Muscle of leg (tissue), 16 donors: ENCODE measurements at places on chromosomes 7 and 10.
A peak's percentile ranks its signal among the peaks of the same experiment; 100 is the strongest.

DNA sequence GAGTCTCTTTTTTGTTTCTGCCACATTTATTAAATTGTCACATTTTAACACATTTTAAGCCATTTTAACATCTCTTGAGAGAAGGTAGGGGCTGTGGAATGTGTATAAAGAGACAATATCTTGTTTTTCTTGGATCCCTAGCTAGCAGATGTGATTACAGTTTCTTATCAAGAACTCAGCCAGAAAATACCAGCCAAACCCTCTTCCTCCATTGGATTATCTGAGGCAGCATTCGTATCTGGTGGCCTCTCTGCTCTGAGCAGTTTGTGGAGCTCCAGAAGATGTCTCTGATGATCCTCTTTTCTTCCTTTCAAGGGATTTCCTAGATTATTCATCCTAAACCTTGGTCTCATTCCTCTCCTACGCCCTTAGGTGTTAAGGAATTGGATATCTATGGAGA, 35.3 kb upstream of the PFKFB3 start:
- no peak for DNase-seq

DNA sequence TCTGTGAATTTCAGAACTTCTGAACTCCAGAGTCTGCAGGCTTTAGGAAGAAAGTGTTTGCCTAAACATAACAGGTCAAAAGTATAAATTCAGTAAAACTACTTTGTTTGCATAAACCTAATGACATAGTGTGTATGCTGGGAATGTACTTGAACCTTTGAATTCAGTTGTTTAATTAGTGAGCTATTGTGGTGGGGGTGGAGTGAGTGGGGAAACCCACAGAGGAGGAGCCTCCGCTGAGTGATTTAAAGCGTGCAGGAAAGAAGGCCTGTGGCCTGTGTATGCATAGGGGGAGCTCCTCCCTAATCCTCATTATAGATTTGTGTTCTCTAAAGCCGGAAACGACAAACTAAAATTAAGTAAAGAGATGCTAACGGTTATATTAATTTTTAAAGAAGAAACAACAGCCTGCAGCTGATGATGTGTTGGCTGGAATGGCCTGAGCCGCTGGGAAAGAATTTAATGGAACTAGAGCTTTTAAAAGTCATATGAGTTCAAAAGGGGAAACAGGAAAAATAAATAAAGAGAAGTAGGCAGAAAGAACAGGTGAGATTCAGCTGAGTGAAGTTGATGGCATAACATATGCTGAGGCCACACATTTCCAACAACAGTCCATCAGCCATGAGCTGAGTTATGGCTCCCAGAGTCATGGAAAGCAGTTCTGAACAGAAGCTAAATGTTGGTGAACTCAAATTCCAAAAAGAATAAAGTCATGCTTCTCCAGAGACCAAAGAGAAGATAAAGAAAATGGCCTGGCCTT, 595.0 kb downstream of the GRM8 start:
- no peak for DNase-seq

- no peak for DNase-seq
Observed at GRCh38 chr7:151349507-151349853, 7.9 kb downstream of the NUB1 start.

- DNase-seq, result no peak
Observed at GRCh38 chr7:8035647-8036518, 67.3 kb downstream of the GLCCI1 start.

GRCh38 chr7:44618753-44619152, 12.3 kb downstream of the OGDH start:
- DNase-seq, result no peak

DNA sequence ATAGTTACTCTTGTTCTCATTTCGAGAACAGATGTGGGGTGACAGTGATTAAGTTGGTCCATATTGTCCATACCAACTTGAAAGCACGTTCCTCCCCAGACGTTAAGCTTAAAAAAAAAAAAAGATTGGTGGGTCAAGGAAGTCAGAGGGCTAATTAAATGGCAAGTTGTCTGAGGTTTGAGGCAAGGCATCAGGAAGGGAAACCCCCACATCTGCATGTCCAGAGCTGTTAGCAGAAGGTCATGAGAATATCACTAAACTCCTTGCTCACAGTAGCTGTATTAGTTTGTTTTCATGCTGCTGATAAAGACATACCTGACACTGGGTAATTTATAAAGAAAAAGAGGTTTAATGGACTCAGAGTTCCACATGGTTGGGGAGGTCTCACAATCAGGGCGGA, 415.6 kb upstream of the FZD8 start:
- DNase-seq, result no peak

DNA sequence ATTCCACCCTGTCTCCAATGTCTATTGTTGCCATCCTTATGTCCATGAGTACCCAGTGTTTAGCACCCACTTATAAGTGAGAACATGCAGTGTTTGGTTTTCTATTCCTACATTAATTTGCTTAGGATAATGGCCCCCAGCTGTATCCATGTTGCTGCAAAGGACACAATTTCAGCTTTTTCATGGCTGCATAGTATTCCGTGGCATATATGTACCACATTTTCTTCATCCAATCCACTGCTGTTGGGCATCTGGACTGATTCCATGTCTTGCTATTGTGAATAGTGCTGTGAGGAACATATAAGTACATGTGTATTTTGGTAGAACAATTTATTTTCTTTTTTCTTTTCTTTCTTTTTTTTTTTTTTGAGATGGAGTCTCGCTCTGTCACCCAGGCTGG, 68.2 kb downstream of the TMEM178B start:
- no peak for DNase-seq

DNA sequence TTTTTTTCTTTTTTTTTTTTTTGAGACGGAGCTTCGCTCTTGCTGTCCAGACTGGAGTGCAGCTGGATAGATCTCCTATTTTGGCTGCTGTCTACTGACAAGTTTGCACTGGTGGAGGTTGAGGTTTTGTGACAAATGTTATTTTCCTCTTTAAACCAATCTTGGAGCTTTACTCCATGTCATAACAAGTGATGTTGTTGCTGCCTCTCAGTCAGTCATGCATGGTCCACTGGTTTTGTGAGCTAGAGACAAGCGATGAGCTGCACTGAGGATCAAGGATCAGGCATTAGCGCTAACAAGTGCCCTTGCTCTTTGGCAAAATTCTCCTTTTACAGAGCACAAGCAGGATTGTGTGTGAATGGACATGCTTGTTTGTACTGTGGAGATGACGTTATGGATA, 805 bp upstream of the WDFY4 start:
- DNase-seq, result no peak

DNA sequence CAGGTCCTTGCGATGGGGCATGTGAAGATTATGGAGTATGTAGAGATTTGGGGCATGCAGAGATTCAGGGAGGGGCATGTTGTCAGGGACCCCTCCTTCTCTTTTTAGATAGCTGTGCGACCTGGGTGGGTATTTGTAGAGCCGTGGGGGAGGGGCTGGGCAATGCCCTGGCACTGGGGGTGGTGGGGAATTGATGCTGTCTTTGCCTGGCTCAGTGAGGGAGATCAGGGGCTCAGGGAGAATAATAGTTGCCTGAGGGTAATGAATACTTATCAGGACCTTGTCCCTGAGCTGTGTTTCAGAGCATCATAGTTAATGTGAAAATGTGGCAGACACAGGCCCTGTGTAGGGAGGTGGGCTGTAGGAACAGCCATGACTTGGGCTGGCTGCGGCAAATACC, 3.5 kb downstream of the RAMP3 start:
- DNase-seq, result no peak

- no peak for DNase-seq
Observed at GRCh38 chr7:132950725-132951124, 131.2 kb downstream of the CHCHD3 start.

DNA sequence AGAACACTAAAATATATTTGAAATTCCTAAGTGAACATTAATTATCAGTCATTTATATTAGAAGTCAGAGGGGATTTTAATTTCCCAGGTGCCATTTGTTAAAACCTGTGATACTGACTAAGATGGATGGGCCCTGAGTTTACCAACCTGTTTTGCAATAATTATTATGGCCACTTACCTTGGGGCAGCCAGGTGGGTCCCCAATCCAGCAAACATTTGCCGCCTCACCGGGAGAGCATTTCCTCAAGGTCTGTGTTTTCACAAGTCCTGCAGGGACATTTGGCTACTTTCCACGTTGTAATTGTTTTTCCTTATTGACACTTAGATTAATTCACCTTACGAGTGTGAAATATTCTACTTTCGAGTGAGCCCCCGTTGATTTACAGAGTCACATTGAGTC, 251.2 kb upstream of the PPP2R2D start:
- DNase-seq, result no peak

DNA sequence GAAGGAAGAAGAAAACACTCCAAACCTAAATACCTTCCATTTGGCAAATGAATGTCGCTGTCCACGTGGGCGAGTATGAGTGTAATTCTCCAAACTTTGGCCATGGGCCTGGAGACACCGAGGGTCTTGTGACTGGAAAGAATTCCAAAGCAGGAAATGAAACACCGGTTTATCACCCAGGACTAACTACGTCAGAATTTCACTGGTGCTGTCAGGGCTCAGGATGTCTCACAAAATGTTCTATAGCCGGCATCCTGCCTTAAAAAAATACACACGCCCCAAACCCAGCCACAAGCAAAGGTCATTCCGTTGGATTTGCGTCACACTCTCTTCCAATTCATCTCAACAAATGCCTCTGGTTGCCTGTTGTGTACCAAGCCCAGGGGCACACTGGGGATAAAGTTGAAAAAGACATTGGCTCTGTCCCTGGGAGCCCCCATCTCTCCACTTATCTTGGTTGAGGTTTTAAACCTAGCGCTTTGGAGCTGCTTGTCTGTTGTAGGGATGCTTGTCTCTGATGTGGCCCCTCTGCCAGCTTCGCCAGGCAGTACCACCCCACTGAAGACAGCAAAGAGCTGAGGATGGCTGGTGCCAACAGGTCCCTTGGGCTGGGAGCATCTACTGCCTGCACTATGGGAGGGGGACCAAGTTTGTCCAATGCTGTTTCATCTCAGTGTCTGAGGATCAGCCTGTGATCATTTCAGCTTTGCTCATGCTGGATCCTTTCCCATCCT, 31.2 kb downstream of the GSTO2 start:
- DNase-seq, result peak; percentile 91

DNA sequence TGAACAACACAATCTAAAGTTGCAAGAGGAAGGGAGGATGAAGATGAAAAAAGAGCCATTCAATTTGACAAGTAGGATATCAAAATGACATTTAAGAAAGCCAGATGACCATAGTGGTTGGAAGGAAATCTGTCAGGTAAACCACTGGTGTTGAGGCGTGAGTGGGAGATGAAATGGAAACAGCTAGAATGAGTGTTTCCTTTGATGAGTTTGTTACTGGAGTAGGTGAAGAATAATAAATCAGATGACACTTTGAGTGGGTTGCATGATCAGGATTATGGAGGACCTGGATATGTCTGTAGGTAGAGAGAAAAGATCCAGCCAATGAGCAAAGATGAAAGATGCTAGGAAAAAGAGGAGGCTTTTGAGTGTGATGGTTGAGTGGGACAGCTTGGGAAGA, 33.1 kb downstream of the AKR1B1 start:
- no peak for DNase-seq

- DNase-seq, result peak; percentile 93
Observed at GRCh38 chr10:119199231-119199992, 8.0 kb upstream of the GRK5 start.

- no peak for DNase-seq
Observed at GRCh38 chr7:4667776-4668509, 14.2 kb upstream of the FOXK1 start.

GRCh38 chr10:42491001-42491592, 147.3 kb downstream of the ZNF33B start:
- DNase-seq, result no peak

DNA sequence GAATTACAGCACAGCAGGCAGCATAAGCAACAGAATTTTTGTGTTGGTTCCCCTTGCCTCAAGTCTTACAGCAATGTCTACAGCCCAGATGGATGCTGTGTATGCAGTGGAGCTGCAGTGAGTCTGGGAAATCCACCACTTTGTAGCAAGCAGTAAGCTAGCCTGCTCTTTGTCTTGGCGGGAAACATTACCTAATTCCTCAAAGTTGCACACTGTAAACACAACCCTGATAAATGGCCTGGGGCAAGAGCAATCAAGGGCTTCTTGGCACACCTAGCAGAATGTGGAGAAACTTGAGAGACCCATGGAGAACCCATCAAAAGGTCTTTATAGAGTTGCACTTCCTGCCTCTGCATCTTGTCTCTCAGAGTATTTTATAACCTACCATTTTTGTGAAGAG, 102.0 kb upstream of the FOXP2 start:
- DNase-seq, result no peak
